Mucosa of gallbladder (tissue), 1 donor: ENCODE measurements at places on chromosomes 6 and 20.

DNA sequence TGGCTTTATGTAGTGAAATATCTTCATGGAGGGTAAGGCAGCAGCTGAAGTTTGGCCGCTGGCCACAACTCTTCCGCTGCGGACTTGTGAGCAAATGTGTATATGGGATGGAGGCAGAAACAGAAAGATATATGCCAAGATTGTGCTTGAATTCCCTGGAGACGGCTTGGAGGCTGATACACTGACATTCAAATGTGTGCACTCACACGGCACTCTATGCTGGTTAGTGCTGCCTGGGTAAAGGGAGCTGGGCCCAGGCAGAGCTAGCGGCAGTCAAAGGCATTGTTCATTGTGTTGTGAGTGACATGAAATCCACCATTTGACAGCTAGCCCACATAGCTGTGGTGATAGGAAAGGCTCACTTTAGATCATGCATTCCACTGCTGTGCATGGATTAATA, 202.7 kb downstream of the CLIC5 start:
- DNase-seq, result no peak

DNA sequence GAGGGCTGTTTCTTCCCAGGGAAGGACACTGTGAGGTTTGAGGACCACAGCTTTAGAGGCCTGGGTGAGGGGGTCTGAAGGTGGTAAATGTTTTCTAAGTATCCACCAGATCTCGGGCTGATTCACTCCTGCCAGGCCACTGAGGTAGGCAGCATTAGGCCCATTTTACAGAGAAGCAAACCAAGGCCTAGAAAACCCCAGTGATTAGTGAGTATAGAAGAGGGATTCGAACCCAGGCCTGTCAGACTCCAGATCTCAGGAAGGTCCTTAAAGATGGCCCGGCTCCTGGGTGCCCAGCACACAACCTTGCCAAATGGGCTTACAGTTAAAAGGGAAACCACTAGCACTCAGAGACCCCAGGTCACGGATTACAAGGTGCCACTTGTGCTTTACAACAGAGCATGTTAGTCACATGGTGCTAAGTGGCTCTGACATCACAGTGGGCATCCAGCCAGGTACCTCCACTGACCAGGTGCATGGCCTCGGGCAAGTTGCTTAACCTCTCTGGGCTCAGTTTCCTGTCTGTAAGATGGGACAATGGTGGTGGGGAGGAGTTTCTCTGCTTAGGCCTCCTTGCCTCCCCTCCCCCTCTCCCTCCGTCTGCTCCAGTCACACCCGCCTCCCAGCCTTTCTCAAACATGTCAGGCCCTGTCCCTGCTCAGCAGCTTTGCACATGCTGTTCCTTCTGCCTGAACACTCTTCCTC, 18.8 kb upstream of the SIRPA start:
- no peak for DNase-seq

DNA sequence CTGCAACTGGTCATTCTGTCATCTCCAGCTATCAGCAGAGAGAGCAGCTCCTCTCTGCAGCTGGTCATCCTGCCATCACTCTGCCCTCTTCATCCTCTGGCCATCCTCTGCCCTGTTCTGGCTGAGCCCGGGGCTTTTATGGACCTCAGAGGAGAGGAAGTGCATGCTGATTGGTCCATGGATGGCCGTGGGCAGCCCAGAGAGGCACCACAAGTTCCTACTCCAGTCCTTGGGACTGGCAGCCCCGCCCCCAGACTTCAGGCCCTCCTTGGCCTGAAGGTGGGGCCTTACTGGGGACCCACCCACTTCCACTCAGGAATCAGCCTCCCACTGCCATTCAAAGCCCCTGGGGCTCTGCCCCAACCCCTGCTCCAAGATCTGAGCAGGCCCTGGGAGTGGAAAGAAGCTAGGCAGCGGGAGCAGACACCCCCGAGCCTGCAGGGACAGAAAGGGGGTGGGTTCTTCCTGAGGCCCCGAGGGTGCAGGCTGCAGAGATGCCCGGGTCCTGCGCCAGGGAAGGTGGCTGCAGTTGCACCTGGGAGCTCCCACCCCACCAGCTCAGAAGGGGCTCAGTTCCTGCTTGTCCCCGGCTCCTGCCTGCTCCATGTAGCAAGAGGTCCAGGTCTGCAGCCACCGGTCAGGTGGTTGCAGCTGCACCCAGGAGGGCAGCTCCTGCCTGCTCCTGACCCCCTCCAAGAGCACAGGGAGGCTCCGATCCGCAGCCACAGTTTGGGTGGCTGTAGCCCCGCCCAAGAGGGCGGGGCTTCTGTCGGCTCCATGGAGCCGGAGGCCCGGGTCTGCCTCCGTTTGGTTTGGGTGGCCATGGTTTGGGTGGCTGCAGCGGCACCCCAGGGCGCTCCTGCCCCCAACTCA, 34.1 kb upstream of the HMGA1 start:
- DNase-seq, result no peak

GRCh38 chr20:51803148-51803854, 980 bp upstream of the SALL4 start:
- DNase-seq, result no peak

GRCh38 chr20:25073544-25073943, 8.4 kb downstream of the VSX1 start:
- DNase-seq, result no peak

DNA sequence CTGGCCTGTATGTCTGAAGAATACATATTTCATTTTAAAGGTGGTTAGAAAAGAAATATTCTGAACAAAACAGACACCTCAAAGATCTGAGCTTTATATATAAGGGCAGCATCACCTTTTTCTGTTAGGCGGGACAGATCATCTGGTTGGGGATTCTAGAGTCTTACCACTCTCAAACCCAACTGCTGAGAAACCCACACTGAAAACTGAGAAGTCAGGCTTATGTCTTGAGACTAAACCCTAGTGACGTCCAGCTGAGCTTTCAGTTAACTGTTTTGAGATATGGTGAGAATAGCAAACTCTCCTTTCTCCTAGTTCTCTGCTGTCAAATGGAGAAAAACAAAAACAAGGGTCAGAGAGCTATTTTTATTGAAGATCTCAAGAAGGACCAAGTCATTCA, 63.7 kb upstream of the CCN6 start:
- no peak for DNase-seq

DNA sequence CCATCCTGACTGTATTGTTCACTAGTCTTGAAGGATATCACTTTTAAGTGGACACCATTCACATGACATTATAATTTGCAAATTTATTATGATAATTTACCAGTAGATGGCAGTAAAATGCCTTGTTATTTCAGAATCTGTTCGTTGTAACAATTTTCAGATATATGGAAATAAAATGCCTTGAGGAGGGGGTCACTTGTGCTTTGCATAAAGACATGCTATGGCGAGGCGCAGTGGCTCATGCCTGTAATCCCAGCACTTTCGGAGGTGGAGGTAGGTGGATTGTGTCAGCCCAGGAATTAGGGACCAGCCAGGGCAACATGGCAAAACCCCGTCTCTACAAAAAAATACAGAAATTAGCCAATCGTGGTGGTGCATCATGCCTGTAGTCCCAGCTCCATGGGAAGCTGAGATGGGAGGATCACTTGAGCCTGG, 9.0 kb upstream of the NCOA6 start:
- no peak for DNase-seq

GRCh38 chr6:62971976-62972658, 239.2 kb upstream of the FKBP1C start:
- no peak for DNase-seq

- no peak for DNase-seq
Observed at GRCh38 chr6:2103765-2104523, 141.5 kb downstream of the GMDS start.

DNA sequence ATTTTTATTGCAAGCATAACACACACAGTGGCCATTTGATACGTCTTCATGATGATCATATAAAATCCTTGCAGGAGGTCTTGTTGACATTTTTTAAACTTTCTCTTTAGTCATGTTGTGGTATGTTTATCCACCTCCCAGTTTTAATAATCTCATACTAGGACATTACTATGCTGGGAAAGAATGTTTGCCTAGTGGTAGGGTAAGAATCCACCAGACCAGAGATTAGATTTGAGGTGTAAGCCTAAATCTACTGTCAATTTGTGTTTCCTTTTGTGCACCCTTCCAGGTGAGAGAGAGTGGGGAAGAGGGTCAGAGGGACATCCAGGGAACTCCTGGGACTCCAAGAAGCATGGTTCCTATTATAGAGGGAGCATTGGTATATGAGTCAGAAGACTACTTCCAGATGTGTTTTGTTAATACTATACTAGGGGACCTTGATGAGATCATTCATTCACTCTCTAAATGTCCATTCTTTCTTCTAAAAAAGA, 298.3 kb upstream of the SASH1 start:
- no peak for DNase-seq

DNA sequence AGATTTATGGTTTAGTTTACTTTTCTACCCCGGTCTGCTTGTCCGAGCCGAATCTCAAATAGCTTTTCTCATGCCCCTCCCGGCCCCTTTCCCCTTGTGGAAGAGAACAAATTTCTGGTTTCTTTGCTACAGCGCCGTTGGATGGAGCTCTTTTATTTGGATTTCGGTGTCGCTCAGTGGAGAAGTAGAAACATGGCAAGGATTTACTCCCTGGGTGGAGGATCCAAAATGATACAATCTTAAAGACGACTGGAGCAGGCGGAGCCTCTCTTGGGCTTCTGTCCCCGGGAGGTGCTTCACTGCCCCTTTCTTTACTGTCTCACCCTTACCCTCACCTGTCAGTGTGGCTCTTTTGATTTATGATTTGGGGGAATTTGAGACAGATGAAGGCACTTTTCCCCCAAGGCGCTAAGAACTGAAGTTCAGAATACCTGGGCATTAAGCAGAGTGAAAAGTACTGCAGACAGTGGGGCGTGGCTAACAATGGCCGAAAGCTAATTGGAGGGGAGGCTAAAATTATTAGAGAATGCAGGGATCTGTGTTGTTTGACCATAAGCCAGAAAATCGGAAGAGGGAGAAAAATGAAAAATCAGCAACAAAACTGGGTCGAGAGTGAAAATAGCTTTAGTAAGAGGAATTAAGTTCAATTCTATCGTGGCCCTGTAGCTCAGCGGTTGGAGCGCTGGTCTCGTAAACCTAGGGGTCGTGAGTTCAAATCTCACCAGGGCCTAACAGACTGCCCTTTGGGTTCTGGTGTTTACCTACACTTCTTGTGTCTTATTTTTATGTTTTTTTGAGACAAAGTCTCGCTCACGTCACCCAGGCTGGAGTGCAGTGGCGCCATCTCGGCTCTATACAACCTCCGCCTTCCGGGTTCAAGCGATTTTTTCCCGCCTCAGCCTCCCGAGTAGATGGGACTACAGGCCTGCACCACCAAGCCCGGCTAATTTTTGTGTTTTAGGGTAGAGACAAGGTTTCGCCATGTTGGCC, 145.1 kb upstream of the ZNF184 start:
- DNase-seq, result no peak

GRCh38 chr6:154721460-154721859, 11.8 kb upstream of the SCAF8 start:
- no peak for DNase-seq

GRCh38 chr20:31669876-31670275, 32.2 kb downstream of the COX4I2 start:
- DNase-seq, result no peak

GRCh38 chr20:37534401-37535157, 6.9 kb upstream of the BLCAP start:
- peak; percentile 81 for DNase-seq

GRCh38 chr6:125793280-125793679, 2.5 kb downstream of the NCOA7 start:
- no peak for DNase-seq

GRCh38 chr6:119158057-119158848, 79.8 kb upstream of the FAM184A start:
- peak; percentile 57 for DNase-seq

- no peak for DNase-seq
Observed at GRCh38 chr6:132832891-132833290, 18.5 kb downstream of the RPS12 start.

DNA sequence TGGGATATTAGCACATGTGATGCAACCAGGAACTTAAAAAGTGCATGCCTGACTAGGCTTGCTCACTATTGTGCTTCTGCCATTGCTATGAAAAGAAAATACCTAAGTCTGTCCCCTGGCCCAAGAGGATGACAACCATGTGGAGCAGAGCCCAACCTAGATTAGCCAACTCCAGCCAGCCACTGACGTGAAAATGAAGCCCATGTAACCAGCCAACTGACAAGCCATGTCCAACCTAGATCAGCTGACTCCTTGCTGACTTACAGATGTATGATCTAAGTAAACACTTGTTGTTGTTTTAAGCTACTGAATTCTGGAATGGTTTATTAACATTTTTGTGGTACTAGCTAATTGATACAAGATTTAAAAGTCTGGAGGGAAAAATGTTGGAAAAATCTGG, 47.5 kb downstream of the PIGU start:
- no peak for DNase-seq

DNA sequence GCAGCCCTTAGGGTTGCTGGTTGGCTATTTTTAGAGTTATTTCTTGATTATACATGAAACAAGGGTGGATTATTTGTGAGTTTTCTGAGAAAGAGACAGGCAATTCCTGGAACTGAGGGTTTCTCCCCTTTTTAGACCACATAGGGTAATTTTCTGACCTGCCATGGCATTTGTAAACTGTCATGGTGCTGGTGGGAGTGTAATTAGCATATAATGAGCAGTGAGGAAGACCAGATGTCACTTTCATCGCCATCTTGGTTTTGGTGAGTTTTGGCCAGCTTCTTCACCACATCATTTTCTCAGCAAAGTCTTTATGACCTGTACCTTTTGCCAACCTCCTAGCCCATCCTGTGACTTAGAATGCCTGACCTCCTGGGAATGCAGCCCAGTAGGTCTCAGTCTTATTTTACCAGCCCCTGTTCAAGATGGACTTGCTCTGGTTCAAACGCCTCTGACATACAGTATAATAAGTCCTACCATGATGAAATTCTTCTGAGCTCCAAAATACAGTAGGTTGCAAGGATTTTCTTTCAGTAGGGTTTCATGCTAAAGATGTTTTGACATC, 117.1 kb downstream of the ISM1 start:
- no peak for DNase-seq

- no peak for DNase-seq
Observed at GRCh38 chr6:118700531-118700930, 49.1 kb upstream of the CEP85L start.

GRCh38 chr6:1604158-1605003, 5.3 kb upstream of the FOXC1 start:
- DNase-seq, result peak; percentile 48

GRCh38 chr6:72042088-72042487, 155.7 kb downstream of the RIMS1 start:
- DNase-seq, result no peak

DNA sequence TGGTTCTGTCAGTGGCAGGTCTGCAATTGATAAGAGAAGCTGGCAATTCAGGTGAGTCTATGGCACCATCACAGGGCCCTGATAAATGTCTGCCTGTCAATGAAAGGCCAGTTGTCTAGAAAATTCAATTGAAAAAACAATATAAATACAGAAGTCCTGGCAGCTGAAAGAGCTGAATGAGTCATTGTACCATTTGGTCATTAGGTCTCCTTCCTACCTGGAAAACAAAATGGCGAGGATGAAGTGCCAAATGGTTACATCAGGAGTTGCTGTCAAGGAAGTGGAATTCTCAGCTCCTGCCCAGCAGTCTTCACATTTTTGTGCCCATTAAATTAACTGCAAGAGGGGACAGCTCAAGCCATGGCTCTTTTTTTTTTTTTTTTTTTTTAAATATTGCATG, 37.7 kb downstream of the PEX7 start:
- DNase-seq, result no peak
